Stimulated activated CD8-positive, alpha-beta memory T cell treated with anti-CD3 and anti-CD28 coated beads, Interleukin-4, amount 100 ng/mL, for 1 hour (primary cell): ENCODE measurements at places on chromosomes 5 and 9.
A peak's percentile ranks its signal among the peaks of the same experiment; 100 is the strongest.

GRCh38 chr9:81146684-81147337 lies 542.5 kb downstream of the TLE1 start:
- DNase-seq: no peak

DNA sequence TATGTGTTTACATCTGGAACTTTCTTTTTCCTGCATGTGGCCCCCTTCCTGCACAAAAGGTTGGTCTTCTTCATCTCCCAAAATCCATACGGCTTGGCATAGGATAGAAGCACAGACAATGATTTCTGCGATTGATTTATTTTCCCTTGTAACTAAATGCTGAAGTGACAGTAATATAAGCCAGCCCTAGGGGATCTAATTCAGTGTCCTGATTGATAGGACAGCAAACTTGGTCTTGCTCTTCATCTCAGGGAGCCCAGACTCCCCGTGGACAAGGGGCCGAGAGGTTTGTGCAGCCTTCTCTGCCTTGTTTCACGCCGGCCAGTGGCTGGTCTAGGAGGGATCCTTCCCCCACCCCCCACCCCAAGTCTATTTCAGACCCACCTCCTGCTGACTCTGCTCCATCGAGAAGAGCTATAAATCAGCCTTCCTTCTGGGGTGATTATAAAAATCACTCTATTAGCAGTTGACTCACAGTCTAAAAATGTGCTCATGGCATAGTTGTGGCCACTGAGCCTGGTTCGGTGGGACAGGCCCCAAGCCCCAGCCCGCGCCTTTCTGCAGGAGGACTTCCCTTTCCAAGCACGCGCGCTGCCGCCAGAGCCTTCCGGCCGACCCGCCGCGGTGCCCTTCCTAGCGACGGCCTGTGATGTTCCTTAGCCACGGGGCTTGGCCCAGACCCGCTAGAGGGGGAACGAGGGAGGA lies 89.8 kb upstream of the COL5A1 start:
- no peak for DNase-seq

GRCh38 chr9:69122082-69122548 lies 52.0 kb upstream of the TJP2 start:
- no peak for DNase-seq

GRCh38 chr9:130226112-130226511 lies 39.4 kb upstream of the HMCN2 start:
- no peak for DNase-seq

- DNase-seq: no peak
Measured at GRCh38 chr9:123401879-123402513, 46.0 kb downstream of the CRB2 start.

- DNase-seq: no peak
Measured at GRCh38 chr9:85130260-85130659, 460.7 kb downstream of the NTRK2 start.

- DNase-seq: no peak
Measured at GRCh38 chr5:174424219-174425053, 299.9 kb upstream of the MSX2 start.

DNA sequence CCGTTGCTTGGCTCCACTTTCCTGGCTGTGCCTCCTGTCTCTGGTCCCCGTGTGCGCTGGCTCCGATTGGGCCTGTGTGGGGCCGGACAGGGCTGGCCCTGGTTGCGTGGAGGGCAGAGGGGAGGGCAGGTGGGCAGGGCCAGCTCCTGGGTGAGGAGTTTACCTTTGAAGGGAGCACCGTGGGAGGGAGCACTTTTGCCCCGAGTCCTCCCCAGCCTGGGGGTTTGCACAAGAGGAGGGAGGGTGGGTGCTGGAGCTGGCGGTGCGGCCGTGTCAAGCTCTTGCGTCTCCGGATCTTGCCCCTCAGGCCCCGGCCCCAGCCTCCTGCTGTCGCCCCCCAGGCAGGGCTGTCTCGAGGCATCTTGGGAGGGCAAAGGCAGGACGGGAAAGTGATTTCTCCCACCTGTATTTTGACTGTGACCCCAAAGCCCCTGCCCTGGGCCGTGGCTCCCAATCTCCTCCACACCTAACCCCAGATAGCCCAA lies 48.3 kb upstream of the EXOC3 start:
- DNase-seq: no peak

- no peak for DNase-seq
Measured at GRCh38 chr5:104859437-104859836, 1296.8 kb upstream of the NUDT12 start.

- DNase-seq: peak; percentile 29
Measured at GRCh38 chr5:176653401-176654385, 6.4 kb downstream of the TSPAN17 start.

- DNase-seq: no peak
Measured at GRCh38 chr9:112647596-112647995, 70.3 kb downstream of the INIP start.

DNA sequence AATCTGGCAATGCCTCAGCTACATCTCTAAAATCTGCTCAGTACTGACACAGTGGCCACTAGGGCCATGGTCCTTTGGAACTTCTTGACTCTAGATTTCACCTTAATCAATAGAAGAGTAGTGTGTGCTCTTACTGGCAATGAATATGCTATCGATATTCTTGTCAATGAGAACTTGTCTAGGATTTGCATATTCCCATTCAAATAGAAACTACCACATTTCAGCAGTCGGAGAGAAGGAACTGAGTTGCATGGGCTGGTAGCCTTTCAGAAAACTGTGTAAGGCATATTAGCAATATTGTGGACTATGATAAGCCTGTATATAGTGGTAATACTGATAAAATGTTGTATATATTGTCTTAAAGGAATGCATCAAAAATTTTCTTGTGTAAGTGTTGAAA lies 45.3 kb upstream of the NAA35 start:
- DNase-seq: no peak

GRCh38 chr5:176863765-176864098 lies 35.4 kb downstream of the HK3 start:
- DNase-seq: no peak

- DNase-seq: no peak
Measured at GRCh38 chr9:71765693-71766092, 2.6 kb downstream of the CEMIP2 start.
